ENCODE measurements at places on chromosomes 3 and 15.

- DNase-seq, result no peak
Observed at GRCh38 chr3:190444576-190445145, 5.0 kb downstream of the TMEM207 start.

DNA sequence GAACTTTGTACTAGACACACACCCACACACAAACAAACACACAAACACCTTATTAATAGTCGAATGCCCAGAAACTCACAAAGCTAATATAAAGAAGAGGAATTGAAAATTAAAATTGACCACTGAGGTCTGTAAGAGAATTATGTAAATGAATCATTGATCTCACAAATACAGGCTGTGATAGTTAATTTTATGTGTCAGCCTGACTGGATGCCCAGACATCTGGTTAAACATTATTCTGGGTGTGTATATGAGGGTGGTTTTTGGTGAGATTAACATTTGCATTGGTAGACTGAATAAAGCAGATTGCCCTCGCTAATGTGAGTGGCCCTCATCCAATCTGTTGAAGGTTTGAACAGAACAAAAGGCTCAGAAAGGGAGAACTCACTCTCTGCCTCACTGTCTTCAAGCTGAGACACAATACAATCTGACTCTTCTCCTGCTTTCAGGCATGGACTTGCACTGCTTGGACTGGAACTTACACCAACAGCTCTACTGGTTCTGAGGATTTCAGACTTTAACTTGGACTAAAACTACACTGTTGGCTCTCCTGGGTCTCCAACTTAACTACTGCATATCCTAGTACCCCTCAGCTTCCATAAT is 199.4 kb upstream of the TTC14 start:
- no peak for DNase-seq

GRCh38 chr3:118755253-118755801 is 279.3 kb downstream of the IGSF11 start:
- DNase-seq, result no peak

- no peak for DNase-seq
Observed at GRCh38 chr3:153373606-153374005, 211.6 kb downstream of the RAP2B start.

DNA sequence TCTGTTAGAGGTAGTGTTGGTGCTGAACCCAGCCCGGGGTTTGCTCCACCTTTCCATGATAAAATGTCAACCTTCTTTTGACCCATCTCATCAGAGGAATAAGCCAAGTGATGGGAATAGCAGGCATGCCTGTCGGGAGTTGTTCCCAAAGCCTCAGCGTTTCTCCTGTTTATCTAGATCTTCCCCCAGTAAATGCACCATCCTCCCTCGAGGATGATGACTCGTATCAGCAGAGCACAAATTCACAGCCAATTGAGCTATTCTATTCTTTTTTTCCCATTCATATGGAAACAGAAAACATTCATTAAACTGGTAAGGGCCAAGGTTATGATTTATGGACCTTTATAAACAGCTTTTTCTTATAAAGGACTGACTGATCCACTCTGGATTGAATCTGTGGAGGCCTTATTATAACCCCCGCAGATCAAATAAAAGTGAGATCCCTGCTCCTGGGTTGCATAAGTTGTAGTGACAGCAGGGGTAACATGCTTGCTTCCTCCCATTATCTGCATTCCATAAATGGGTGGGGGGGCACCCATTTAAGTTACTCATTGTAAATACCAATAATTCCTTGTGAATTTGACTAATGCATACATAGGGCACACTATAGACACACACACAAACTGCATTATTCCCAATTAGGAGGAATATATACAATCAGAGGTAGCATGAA is 207.3 kb downstream of the PLCL2 start:
- no peak for DNase-seq

- no peak for DNase-seq
Observed at GRCh38 chr15:29466292-29466691, 196.7 kb upstream of the NSMCE3 start.

- peak; percentile 34 for DNase-seq
Observed at GRCh38 chr3:23202203-23202920, 765 bp upstream of the UBE2E2 start.

- no peak for DNase-seq
Observed at GRCh38 chr3:107430214-107430995, 53.2 kb downstream of the CCDC54 start.

- DNase-seq, result no peak
Observed at GRCh38 chr3:60090548-60090947, 1040.7 kb upstream of the CFAP20DC start.

DNA sequence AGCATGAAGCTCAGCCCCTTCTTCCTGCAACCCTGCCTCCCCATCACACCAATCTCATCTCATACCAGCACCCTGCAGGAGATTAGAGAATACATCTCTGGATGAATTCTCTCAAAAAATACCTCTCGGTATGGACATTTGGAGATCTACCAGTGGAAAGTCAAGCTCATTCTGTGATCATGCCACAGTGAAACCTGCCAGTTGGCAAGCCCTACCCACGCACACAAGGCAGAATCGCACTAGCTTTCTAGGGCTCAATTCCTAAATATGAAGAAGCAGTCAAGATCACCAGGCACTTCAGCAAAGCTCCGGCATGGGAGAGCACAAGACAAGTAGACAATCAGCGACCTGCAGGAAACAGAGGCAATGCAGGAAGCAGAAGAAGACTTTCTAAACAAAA is 221.2 kb downstream of the NTRK3 start:
- DNase-seq, result no peak

DNA sequence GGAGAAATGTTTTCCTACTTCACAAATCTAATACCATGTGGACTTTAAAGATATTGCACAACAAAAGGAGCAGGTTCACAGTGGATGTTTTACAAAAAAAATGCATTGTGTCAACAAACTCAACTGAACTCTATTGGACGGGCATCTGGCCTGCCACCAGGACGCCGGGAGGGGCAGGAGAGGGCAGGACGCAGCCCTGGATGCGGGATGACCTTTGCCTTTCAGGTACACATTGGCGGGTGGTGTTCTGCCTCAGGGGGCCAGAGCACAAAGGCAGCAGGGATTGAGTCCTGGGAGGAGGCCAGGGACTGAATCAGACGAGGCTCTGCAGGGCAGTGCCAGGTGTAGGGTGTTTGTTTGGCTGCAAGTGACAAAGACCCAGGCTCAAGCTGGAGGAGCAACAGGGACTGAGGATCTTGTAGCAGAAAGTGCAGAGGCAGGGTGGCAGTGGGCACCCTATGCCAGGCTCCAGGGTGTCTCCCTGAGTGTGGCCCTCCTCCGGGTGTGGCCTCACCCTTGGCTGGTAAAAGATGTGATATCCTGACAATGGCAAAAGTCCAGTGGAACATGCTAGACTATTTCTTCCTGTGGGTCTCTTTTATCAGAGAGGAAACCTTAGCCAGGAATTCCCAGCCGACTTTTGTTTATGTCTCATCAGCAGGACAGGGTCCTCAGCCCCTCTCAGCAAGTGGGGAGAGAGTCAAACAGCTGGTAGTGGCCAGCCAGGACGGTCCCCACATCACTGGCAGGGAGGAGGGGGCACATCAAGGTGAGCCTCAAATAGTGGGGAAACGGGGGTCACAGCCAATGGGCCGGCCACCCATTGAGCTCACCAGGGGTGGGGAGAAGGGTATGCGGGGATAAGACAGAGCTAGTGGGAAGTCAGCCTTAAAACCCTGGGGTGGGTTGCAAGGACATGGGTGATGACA is 29.7 kb upstream of the KLF13 start:
- no peak for DNase-seq

DNA sequence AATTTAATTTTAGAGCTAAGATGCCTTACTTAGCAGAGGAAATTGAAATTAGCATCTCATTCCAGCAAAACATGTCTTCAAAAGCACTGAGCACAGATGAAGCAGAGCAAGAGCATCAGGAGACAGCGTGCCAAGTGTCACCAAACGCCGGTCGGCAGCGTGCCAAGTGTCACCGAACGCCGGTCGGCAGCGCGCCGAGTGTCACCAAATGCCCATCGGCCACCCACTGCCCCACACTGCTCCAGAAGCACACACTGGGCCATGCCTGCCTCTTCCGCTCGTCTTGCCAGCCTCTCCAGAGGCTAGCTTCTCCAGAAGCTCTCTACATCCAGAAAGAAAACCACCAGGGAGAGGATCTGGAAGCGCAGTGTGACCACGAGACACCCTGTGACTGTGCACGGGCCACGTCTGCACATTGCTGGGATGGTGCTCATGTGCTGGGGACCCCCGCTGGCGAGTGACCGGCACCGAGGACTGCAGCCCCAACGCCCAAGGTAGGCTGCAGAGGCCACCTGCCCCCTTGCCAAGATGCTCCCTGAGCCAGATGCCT is 37.8 kb downstream of the CYFIP1 start:
- no peak for DNase-seq

DNA sequence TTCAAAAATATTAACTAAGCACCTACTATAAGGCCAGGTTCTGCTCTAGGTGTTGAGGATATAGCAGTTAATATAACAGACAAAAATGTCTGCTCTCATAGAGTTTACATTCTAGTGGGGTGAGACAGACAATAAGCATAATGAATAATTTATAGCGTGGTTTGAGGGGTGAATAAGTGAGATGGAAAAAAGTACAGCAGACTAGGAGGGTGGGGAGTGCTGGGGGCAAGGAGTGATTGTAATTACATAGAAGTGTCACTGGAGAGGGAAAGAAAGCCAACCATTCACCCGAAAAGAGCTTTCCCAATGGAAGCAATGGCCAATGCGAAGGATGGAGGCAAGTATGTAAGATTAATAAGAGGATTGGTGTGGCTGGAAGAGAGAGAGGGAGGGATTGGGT is 552.9 kb upstream of the KCNMB2 start:
- no peak for DNase-seq

DNA sequence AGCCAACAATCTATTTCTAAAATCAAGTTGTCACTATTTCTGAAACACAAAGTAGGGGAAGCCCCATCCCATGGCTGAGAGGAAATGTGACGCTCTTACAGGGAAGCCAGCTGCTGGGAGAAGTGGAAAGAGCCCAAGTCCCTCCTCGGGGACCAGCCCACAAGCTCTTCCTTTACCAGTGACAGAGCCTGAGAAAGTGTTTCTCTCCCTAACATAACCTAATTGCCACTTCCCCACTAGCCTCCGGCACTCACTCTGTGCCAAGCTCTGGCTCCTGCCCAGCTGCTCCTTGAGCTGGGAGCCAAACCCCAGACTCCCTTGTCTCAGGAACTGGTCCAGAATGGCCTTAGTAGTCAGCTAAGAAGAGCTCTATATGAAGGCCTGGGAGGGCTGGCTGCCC is 42.9 kb downstream of the TNFAIP8L3 start:
- DNase-seq, result no peak

GRCh38 chr3:37997791-37998370 is 7.3 kb downstream of the VILL start:
- DNase-seq, result no peak

GRCh38 chr3:146102885-146103284 is 58.1 kb downstream of the PLOD2 start:
- no peak for DNase-seq

DNA sequence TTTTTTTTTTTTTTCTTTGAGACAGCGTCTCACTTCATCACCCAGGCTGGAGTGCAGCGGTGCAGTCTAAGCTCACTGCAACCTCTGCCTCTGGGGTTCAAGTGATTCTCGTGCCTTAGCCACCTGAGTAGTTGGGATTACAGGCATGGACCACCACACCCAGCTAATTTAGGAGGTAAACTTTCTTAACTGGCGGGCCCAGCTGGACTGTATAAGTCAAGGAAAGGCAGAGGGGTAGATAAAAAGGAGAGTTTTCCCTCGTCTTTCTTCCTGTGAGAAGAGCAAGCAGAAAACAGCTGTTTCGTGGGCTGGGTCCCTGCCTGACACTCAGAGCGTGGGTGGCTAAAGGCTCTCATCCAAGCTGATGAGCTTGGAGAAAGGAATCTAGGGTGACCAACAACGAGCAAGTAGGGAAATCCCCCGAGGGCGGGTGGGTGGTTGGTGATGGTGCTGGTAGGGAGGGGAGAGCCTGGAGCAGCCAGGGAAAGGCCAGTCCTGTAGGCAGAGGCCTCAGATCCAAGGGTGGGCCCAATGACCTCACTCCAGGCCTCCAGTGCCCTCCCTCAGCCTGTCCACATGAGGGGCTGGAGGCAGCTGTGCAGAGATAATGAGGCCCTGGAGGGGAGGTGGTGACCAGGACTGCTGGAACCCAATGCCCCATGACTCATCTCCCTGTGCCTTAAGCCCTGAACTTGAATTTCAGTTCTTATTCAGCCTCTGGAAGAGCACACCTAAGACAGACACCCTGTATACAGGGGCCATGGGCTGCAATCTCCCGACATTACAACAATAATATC is 43.1 kb upstream of the LIMD1 start:
- DNase-seq, result peak; percentile 71

DNA sequence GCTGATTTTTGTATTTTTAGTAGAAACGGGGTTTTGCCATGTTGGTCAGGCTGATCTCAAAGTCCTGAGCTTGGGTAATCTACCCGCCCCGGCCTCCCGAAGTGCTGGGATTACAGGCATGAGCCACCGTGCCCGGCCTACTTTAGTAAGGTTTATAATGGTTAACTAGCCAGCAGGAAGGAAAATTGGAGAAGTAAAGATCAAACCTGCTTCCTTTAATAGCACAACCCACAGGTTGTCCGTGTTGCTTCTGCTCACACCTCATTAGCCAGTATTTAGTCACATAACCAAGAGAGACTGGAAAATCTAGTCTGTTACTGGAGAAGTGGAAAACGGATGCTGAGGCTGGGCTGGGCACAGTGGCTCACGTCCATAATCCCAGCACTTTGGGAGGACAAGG is 51.9 kb upstream of the TBL1XR1 start:
- DNase-seq, result no peak

DNA sequence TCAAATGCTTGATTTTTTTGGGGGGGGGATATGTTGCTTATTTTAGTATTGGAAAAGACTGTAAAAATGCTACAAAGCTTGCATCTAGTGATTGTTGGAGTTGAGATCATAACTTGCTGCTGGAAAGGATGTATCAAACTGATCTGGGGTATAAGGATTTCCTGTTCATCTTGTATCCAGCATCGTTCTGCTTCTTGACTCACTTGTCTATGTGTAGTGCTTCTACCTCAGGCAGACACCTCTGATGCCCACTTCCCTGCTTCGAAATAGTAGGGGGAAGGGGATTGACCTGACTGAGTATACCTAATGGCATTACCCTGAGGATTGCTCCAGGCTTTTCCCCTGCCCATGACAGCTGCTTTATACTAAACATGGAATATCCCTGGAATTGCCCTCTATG is 42.7 kb downstream of the STT3B start:
- DNase-seq, result no peak

- no peak for DNase-seq
Observed at GRCh38 chr3:29693863-29694262, 413.0 kb downstream of the RBMS3 start.

GRCh38 chr3:69282181-69282580 is 103.7 kb downstream of the FRMD4B start:
- no peak for DNase-seq

DNA sequence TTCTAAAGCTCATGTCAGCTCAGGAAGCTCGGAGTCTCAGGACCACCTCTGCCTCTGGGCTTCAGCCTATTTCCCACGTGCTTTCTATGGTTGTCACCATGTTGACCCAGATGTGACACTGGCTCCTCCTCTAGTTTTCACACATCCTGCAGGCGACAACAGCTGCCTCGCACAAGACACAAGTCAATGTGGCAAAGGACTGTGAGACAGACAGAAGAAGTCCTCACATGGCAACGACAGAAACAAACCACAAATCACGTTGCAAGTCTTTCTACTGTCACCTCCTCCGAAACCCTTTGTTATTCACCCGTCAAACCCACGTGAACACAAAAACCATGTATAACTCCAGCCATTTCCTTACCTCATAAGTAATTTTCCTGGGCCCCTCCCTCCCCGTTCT is 194.5 kb downstream of the MEX3B start:
- DNase-seq, result no peak

Data from omental fat pad (tissue), 4 donors.